ENCODE measurements at places on chromosomes 1 and 21.

DNA sequence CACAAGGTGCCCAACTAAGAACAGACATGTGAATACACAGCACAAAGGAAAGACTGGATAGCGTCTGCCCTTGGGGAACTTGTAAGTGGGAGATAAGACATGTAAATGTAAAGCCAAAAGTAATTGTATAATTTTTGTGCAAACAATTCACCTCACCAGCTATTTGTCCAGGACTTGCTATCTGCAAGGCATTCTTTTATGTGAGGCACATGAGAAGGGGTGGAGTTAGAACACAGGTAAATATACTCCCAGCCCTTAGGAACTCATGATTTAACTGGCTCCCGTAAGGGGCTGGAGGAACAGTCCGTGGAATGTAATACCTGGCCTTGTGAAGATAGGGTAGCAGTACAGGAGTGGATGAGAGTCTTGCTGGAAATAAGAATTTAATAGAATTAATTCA lies 61.3 kb downstream of the CDK18 start:
- DNase-seq: no peak

DNA sequence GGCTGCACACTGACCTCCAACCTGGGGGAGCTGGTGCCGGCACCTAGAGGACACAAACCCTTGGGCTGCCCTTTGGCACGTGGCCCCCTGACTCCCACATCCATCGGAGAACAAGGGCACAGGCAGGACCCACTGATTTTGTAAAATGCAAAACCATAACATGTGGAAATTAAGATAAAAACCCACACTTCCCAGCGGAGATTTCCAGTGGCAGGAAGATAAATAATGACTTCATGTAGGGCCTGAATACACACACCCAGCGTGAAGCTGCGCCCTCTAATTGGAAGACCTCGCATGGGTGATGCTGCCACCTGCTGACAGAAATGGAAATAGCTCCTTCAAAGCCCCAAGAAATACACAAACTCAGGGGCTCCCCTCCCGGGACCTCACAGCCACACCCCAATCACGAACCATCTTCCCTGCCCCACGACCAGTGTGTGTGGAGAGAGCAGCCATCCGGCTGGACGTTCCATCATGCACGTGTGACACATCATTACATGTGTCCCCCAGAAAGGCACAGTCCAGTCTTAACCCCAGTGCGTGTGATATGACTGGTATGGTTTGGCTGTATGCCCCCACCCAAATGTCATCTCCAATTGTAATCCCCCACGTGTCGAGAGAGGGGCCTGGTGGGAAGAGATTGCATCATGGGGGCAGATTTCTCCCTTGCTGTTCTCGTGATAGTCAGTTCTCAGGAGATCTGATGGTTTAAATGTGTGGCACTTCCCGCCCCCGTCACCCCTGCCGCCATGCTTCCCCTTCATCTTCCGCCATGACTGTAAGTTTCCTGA lies 5.7 kb upstream of the TPRG1L start:
- peak; percentile 50 for DNase-seq

GRCh38 chr1:31745096-31745945 lies 18.8 kb downstream of the ADGRB2 start:
- no peak for DNase-seq

GRCh38 chr1:4395676-4396075 lies 258.7 kb upstream of the AJAP1 start:
- no peak for DNase-seq

- no peak for DNase-seq
Measured at GRCh38 chr1:6285336-6285735, 24.4 kb upstream of the GPR153 start.

DNA sequence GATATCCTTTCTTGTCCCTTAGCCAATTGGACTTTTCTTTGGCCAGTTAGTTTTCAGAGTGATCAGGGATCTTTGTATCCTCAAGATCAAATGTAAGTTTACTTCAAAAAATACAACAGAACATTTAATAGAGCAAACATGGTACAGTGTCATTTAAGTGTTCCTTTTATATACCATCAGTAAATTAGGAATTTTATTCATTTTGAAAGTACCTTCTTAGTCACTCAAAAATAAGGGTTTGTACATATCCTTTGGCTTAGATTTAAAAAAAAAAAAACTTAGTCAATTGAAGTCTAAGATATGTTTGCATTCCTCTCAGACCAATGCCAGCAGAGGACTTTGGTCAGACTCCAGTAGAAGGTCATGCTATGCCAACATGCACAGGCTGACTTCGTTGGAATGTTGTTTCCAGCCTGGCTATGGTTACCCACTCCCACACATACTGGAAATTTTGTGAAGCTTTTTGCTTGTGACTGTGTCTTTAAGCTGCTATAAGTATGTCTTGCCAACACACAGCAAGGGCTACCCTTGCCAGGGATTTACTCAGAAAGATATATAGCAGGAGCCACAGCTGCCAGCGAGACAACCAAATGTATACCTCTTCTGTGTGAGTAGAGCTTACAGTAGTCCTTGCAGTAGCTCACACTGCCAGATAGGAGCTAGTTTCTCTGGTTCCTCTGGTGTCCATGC lies 81.5 kb upstream of the LRIF1 start:
- no peak for DNase-seq

DNA sequence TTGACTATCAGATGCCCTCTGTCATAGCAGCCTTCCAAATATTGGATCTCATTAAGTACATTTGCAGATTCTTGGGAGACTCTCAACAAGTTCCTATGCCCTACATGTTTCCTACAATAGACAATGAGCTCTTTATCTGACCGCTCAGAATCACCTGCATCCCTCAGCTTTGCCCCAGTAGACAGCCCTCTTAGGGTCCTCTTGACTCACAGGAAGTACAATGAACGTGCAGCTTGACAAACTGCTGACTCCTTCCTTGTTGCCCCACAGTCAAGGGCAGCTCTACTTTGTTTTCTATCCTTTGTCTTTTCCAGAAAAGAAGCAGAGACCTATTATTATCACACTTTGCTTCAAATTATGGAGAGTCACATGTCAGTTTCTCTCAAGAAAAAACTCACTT lies 27.6 kb downstream of the SLC44A5 start:
- DNase-seq: no peak

DNA sequence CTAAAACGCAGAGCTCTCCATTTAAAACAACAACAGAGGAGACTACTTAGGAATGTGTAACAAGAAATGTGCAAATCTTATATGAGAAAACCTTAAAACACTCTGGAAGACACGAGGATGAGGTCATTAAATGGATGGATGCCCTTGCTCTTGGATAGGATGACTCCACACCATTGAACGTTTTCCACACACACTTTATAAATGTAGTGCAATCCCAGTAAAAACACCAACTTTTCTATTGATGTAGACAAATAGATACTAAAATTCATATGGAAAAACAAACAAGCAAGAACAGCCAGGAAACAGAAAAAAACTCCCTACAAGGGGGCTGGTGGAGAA lies 18.4 kb upstream of the COL6A1 start:
- DNase-seq: no peak

DNA sequence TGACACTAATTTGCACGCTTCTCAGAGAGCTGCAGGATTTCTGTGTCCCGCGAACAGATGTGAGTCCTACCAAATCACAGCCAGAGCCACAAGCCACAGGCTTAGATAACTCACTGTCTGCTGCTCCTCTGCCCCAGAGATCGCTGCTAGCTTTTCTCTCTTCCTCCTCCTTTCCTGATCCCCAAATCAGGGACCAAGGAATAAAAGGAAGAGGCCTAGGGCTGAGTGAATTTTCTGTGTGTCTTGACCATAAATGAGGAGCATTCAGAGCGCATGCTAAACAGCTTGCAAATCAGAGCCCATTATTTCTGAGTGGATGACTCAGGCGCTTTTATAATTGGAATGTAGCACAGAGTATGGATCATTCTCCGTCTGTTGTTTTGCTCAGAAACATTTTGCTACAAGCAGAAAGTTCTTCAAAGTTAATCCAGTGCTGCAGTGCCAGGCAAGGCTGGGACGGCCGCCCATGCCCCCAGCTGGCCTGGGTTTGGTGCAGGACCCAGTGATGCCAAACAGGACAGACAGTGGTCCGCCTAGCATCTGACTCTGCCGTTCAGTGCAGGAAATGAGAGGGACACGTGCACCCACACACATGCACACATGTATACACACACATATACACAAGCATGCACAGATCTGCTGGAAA lies 38.2 kb downstream of the KCNAB2 start:
- DNase-seq: no peak

- DNase-seq: no peak
Measured at GRCh38 chr1:5238351-5239130, 584.1 kb downstream of the AJAP1 start.

DNA sequence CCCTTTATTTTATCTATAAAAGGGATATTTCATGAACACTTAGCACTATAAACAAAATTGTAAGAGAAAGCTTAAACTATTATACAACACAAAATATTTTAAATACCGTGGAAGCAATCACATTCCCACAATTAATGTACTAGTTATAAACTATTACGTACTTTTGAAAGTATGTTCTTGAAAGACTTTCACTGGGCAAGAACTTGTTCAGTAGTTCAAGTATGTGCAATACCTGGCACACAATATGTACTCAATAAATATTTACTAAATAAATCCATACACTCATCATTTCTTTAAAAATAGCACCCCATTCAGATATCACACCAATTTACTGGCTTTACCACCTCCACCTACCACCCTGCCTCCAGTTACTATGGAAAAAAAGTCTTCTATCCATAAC lies 12.6 kb upstream of the FMO2 start:
- no peak for DNase-seq

DNA sequence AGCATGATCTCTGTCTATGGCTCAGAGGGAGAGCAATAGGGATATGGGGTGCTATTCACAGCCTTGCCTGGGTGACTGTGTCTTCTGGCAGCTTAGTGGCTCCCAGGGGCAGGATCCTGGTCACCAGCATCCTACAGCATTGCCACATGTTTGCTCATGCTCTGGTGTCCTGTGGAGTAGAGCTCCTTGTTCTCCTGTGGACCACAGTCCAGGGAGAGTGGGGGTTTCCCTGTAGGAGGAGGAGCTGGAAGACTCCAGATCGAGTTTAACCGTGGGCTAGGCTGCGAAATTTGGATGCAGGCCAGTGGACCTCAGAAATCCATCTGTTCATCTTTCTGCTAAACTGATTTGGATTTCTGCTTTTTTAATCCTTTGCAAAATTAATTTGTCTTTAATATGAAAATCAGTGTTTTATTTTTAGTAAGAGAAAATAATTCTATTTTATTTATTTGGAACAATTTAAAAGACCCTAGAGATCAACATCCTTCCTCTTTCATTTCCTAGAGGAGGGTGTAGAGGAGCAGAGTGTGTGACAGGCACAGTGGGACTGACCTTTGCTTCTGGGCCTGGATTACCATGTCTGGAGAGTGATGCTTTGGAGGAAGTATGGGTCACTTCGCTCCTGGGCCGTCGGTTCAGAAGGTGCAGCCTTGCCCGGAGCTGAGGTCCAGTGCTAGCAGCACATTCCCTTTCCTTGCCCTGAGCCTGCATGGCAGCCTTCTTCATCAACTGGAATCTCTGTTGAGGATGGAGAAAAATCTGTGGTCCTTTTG lies 17.4 kb downstream of the ADARB1 start:
- no peak for DNase-seq

DNA sequence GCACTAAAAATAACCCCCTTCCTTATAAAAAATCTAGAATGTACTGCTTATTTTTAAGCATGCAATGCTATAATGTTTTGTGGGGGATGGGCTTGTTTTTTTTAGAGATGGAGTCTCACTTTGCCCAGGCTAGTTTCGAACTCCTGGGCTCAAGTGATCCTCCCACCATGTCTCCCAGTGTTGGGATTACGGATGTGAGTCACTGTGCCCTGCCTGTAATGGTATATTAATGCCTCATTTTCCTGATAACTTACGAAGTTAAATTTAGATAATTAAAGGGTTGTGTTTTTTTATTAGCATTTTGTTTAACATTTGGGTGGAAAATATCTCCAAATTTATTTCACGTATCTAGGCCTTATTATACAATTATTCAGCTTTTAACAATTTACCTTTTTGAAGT lies 6.5 kb downstream of the RNF11 start:
- no peak for DNase-seq

GRCh38 chr21:35294231-35294898 lies 245.3 kb upstream of the RUNX1 start:
- DNase-seq: no peak

- DNase-seq: no peak
Measured at GRCh38 chr1:200432586-200432985, 22.8 kb upstream of the ZNF281 start.

DNA sequence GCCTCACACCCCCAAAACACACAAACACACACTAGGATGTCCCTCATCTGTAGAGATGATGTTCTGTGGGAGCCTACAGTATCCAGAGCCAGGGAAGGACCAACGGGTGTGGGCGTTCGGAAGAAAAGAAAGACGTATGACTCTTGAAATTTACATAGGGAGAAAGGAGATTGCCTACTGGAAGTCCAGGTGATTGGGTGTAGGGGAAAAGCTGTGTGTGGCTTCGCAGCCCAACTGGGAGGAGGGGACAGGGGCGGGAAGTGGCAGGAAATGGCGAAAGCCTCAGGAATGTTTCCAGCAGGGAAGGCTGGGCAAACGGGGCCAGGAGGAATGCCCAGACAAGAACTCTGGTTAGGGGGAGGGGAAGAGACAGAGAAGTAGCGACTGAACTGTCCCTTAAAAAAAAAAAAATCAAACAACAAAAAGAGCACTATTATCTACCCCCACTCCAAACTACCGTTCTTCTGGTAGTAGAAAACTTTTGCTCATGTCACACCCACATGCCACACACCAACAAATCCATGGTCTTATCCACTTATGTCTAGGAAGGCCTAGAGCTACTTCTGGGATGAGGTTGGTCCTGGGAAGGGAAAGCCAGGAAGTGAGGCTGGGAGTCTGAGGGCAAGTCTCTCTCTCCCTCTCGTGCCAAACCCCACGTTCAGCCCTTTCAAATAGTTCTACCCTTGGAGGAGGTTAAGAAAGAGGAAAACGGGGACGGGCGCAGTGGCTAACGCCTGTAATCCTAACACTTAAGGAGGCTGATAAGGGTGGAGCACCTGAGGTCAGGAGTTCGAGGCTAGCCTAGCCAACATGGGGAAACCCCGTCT lies 1.8 kb upstream of the CKS1B start:
- DNase-seq: no peak

DNA sequence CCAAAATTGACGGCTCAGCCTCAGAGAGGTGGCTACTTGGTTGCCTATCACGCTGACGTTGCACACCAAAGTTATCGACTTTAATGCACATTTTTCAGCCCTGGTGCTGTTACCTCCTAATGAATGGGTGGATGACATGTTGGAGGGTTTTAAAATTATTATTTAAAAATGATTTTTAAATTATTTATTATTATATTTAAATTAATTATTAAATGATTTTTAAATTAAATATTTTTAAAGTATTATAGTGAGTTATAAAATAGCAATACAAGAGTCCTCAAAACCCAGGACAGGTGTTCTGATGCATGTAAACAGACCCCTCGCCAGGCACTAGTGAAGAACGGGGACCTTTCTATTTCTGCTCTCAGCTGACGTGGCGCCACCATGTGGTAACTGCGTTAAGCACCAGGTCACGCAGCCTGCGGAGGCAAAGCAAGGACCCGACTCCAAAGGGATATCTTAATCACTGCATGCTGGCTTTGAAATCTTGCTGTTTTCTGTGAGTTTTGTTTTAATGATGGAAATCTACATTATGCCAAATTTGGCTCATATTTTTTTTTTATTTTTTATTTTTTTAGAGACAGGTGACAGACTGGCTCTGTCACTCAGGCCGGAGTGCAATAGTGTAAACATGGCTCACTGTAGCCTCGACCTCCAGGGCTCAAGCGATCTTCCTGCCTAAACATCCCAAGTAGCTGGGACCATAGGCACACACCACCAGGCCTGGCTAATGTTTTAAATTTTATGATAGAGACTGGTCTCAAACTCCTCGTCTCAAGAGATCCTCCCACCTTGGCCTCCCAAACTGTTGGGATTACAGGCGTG lies 22.6 kb downstream of the CASP9 start:
- DNase-seq: peak; percentile 36

GRCh38 chr1:39915499-39916129 lies 13.9 kb upstream of the MYCL start:
- DNase-seq: no peak
